Cardiac fibroblast (primary cell): ENCODE measurements at places on chromosomes 11 and 22.

DNA sequence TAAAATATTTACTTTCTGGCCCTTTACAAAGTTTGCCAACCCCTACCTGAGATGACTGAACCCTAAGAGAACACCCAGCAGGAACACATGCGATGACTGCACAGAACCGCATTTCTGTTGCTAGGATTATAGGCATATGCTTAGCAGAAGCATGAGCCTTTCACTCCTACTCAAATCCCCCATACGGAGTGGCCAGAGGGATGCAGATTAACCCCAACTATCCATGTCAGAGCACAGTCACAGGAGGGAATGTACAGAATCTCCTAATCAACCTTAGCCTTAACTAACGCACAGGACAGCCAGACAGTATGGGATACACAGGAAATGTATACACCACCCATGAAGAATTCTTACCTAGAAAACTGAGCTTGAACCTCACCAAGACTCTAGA is 6.2 kb downstream of the HPS4 start:
- DNase-seq, result no peak

GRCh38 chr11:13698132-13698531 is 29.7 kb downstream of the FAR1 start:
- DNase-seq, result no peak

DNA sequence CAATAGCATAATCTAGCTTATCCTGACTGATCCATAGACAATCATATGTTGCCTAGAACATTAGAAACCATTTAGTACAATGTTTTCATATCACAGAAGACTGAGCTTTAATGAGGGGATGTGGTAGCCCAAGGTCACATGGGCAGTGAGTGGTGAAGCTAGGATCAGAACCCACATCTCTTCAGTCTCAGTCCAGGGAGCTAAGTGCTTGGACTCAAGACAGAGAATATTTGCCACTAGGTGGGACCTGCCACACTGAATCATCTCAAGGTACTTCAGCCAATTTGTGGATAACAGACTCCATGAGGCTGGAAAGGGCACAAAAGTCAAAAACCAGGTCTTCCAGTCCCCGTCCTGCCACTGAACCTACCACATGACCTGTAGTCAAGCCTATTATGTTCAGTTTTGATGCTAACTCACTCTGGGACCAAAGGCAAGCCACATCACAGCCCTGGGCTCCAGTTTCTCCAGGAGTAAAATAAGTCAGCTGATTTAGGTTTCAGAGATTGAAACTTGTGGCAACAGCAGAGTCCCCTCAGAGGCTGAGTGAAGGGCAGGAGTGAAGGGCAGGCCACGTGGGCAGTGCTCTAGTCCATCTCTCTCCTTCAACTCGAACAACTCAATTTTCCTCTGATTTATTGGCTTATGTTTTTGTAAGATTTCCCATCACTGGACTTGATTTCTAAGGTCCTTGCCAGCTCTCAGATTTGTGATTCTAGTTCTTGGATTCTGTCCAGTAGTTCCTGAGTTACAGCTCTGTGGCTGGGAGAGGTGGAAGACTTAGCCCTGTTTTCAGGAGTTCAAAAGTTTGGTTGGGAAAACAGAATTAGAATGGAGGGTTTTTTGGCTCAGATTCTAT is 84.6 kb upstream of the PHOX2A start:
- no peak for DNase-seq

GRCh38 chr11:121446752-121447156 is 5.4 kb upstream of the SORL1 start:
- no peak for DNase-seq

DNA sequence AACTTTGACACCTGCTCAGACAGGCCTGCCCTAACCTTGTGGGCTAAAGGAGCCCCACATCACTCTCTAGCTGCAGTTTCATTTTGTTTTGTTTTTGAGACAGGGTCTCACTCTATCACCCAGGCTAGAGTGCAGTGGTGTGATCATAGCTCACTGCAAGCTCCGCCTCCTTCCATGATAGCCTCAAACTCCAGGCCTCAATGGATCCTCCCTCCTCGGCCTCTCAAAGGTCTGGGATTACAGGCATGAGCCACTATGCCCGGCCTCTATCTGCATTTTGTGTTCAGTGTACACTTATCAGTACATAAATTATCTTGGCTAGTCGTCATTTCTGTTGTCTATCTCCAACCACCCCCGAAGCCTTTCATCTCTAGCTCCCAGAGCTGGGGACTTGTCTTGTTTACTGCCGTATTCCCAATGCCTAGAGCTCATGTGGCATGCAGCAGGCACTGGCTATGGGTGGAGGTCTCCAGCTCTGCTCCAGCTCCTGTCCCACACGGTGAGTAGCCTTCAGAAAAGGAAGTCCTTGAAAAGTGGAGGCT is 22.1 kb upstream of the PEX26 start:
- DNase-seq, result no peak

DNA sequence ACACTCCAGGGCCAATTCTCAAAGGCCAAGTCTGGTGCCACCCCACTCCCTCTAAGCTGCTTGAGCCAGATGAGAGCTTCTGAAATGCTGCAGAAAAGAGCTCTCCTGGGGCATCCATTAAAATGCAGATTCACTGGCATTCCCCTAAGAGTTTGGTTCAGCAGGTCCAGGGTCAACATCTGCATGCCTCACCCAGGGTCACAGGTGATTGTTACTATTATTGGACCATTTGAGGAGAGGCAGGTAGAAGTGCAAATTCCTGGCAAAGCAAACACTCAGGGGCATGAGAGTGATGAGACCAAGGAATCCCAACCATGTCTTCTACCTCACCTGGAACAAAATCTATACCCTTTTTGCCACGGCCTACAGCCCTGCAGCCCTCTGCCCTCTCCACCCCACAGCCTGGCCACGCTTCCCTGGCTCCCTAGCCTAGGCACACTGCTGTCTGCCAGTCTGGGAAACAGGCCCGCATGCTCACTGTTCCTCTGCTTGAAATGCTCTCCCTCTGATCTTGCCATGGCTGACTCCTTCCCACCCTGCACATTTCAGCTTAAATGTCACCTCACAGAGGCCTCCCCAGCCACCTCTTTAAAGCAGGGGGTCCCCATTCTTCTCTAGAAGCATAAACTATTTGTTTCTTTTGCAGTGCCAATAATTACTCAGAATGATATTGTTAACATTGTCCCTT is 4.4 kb upstream of the P2RX6 start:
- DNase-seq, result no peak

GRCh38 chr22:44661070-44661469 is 40.9 kb upstream of the PRR5 start:
- no peak for DNase-seq

DNA sequence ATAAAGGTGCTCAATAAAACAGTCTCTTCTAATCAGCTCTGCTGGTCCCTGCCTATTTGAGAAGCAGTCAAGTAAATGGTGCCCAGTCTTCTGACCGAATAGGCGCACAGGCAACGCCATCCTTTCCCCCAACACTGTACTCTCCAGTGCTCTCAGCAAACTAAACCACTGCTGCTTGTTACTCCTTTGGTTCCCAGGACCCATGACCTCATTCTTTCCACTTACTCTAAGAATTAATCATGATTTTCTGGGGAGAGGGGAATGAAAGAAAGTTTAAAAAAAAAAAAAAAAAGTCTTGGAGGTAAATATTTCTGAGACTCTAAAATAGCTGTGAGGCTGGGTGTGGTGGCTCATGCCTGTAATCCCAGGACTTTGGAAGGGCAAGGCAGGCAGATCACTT is 63.7 kb downstream of the SGSM3 start:
- peak; percentile 29 for DNase-seq

GRCh38 chr22:18075720-18076497 is 1.9 kb upstream of the PEX26 start:
- DNase-seq, result peak; percentile 94

DNA sequence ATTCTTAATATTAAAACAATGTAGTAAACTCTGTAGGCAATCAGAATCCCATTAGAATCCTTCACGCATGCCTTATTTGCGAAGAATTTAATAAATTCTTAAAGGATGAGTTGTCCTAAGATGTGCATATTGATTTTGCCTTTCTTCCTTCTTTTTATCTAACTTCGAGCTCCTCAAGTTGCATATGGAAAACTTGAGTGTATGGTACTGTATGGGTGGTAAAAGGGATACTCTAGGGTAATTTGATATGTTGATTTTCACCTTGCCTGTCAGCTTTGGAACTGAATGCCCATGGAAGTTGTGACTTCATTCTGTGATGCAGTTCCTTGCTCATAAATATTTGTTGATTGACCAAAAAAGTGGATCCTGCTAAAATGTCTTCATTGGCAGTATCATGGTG is 193.8 kb downstream of the DDX10 start:
- no peak for DNase-seq

DNA sequence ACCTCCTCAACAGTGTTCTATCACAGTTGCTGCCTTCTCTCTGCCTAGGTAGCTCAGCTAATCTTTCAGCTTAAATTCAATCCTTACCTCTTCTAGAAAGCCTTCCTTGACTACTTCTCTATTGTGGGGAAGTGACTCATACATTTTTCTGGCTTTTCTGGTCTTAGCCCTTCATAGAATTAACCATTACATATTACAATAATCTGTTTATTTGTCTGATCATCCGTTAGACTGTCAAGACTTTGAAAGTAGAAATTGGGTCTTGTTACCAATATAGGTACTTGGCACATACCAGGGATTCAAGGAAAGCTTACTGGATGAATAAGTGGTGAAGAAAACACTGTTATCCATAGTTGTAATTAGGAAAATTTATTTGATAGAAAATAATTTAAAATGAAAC is 89.6 kb downstream of the FANCF start:
- DNase-seq, result no peak

DNA sequence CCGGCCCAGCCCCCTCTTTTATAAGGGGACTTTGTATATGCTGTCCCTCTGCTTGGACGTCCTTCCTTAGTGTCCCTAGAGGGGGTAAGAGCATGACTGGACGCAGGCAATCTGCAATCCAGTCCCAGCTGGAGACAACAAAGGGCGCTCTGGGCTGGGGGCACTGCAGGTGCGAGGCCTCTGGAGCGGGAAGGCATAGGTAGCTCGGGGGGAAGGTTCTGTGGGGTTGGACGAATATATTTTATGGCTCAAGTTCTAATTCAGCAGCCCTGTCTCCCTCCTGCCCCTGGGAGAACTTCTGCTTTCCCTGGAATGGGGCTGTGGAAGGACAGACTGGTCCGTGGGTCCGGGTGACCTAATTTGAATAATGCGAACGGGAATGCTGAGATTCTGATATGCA is 40.0 kb downstream of the KCNJ4 start:
- no peak for DNase-seq

- DNase-seq, result no peak
These were observed 76.2 kb downstream of the TTC17 start for GRCh38 chr11:43434893-43435292.

GRCh38 chr11:96028746-96029145 is 104.8 kb upstream of the MTMR2 start:
- no peak for DNase-seq

DNA sequence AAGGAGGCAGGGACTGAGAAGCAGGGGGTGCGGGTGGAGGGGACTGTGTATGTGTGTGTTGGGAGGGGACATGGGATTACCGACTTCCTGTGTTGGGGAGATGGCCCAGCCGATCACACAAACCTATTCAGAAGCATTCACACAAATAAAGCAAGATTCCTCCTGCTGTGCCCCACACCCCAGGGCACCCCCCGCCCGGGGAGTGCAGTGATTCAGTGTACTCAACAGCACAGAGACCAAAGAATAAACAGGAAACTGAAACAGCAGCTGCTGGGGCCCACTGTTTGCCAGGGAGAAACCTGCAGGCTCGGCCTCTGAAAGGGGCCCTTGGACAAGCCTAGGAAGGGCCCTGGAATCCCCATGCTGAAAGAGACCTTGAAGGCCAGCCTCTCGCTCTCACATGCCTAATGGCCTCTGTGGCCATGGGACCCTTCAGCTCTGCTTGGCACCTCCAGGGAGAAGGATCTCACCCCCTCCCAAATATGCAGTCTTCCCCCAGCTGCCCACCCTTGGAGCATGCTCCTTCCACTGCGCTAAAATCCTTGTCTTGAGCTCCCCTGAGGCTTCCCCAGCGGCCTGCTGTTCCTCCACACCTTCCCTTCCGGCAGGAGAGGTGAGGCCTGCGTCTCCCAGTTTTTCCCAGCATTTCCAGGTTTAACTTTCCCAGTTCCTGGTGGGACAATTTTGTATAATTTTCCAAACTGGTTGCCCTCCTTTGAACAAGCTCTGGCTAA is 72.9 kb downstream of the CSNK2A3 start:
- DNase-seq, result peak; percentile 3

- peak; percentile 26 for DNase-seq
These were observed 784 bp downstream of the SULT4A1 start for GRCh38 chr22:43861529-43861928.

DNA sequence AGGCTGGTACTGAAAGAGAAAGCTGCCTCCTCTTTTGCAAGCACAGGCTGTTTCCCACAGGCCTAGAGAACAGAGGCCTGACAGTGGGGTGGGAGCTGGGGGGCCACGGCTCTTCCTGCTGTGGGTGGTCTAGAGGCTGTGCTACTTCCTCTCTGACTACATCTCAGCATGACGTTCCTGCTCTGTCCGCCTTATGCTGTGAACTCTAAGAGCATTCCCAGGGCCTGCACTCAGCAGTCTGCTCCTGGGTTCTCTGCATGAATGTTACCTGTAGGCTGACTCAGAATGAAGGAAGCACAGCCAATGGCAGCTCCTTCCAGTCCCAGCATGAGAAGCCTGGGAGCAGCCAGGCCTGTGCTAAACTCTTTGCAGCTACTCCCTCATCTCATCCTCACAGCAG is 534.3 kb downstream of the NTM start:
- DNase-seq, result no peak

DNA sequence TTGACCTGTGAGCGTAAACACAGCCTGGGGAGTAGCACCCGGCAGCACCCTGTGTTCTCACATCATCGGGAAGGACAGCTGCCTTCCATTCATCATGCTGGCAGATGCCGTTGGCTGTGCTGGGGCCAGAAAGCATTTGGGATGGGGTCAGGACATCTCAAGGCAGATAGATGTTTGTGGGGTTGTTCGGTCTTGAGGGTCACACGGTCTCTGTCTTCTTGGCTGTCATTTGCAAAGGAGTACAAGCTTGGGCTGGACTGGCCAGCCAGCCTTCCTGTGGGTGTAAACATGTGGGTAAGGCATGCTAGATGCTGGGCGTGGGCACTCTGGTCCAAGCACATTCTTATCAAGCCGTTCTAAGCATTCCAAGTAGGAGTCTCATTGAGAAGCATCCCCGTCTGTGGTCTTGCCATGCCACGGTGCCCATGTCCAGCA is 81.4 kb downstream of the TBC1D22A start:
- no peak for DNase-seq

GRCh38 chr22:47563406-47564157 is 801.1 kb downstream of the TBC1D22A start:
- DNase-seq, result no peak

- peak; percentile 93 for DNase-seq
These were observed 7.2 kb downstream of the AHNAK start for GRCh38 chr11:62539238-62539925.

DNA sequence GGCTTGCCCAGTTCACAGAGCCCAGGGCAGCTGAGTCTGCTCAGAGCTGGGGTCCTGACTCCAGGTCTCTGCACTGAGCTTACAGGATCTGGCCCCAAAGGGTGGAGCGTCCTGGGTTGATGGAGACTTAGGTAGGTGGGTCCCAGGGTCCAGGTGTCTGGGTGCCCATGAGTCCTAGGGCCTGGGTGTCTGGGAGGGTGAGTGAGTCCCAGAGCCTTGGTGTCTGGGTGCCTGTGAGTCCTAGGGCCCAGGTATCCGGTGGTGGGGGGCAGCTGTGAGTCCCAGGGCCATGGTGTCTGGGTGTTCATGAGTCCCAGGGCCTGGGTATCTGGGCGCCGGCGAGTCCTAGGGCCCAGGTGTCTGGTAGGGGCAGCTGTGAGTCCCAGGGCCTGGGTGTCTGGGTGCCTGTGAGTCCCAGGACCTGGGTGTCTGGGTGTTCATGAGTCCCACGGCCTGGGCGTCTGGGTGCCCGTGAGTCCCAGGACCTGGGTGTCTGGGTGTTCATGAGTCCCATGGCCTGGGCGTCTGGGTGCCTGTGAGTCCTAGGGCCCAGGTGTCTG is 1505.6 kb downstream of the BRD1 start:
- no peak for DNase-seq

GRCh38 chr11:20258376-20258895 is 98.2 kb upstream of the DBX1 start:
- DNase-seq, result no peak
